ENCODE measurements at places on chromosomes 11 and 22. TPM values are rescaled to one million over a fixed set of nuclear protein-coding genes. Genes with fewer than 3 reads are reported as not detected.

MMP7 gene
- total RNA-seq: not detected

ASCL3 gene
- not detected for total RNA-seq

P4HA3 gene
- total RNA-seq: not detected

SMTNL1 gene
- total RNA-seq: not detected

LRRC4C gene
- not detected for total RNA-seq

BBOX1 gene
- total RNA-seq: not detected

RNF215 gene
- total RNA-seq: 7.4 TPM

TUB gene
- total RNA-seq: not detected

LRRC55 gene
- total RNA-seq: not detected

DDX10 gene
- total RNA-seq: 16.5 TPM

CLNS1A gene
- total RNA-seq: 87.5 TPM

PATE2 gene
- total RNA-seq: not detected

CALCA gene
- not detected for total RNA-seq

VPREB3 gene
- not detected for total RNA-seq

PAX6 gene
- total RNA-seq: not detected

GPR83 gene
- 0.11 TPM for total RNA-seq

TMPRSS4 gene
- not detected for total RNA-seq

TSG101 gene
- total RNA-seq: 36.2 TPM

Measured in CD8-positive, alpha-beta T cell (primary cell).